Urinary bladder (tissue), 4 donors: ENCODE measurements at places on chromosomes 1 and 21. TPM values are rescaled to one million over a fixed set of nuclear protein-coding genes. Genes with fewer than 3 reads are reported as not detected.

FCRL1 gene
- total RNA-seq, result 0.63 TPM

ADAMTS4 gene
- total RNA-seq, result 4.4 TPM

SPRR2G gene
- not detected for total RNA-seq

KLHL12 gene
- total RNA-seq, result 25.1 TPM

CLCA4 gene
- total RNA-seq, result 38.1 TPM

SERTAD4 gene
- 6.9 TPM for total RNA-seq

TENT5C gene
- total RNA-seq, result 15.4 TPM

- DNase-seq, result no peak
Measured at GRCh38 chr1:46246548-46247435, 771 bp upstream of the RAD54L start.

- no peak for DNase-seq
Measured at GRCh38 chr1:205528887-205529825, 24.7 kb downstream of the CDK18 start.

GRCh38 chr21:27831177-27831576, 864.3 kb upstream of the ADAMTS5 start:
- no peak for DNase-seq

- DNase-seq, result no peak
Measured at GRCh38 chr1:60896701-60897363, 185.5 kb upstream of the NFIA start.

GRCh38 chr1:5651473-5651872, 340.8 kb downstream of the NPHP4 start:
- DNase-seq, result no peak

- peak; percentile 43 for DNase-seq
Measured at GRCh38 chr1:10253755-10254154, 43.4 kb downstream of the KIF1B start.

DNA sequence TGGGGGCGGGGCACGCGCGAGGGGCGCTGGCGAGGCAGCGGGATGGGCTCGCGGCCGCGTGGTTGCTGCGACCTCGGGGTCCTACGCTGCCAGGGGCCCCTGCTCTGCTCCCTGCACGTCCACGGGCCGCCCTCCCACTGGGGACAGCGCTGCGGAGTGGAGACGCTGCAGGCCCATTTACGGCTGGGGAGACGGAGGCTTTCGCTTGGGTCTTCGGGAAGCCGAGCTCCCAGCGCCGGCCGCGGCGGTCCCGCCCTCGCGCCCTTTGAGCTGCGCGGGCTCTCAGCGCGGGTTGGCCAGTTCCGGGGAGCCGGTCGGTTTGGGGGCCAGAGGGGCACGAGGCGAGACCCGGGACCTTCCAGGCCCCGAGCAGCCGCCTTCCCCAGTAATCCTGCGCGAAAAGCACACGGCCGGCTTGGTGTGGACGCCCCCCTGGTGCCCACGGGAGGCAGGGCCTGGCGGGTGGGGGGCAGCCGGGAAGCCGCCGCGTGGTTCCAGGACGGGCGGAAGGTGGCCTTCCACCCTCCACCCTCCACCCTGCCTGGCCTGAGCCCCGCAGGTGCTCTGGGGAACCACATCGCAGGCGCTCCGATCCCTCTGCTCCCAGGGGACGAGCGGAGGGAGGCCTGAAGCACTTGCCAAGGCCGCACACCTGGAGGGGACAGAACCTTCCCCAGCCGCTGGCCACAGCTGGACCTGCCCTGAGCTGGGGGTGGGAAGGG, 570 bp upstream of the PEX10 start:
- DNase-seq, result no peak

DNA sequence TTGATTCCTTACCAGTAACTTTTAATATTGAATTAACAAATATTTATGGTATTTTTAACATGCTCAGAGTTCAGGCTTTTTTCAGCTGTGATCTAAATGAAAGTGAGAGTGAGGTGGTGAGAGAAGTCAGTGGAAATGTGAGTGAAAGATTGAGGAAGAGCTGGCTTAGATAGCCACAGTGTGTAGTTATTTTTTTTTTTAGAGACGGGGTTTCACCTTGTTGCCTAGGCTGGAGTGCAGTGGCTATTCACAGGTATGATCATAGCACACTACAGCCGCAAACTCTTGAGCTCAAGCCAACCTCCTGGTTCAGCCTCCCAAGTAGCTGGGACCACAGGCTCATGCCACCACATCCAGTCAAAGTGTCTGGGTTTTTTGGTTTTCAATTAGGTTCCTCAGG, 10.9 kb downstream of the RNF11 start:
- DNase-seq, result no peak

DNA sequence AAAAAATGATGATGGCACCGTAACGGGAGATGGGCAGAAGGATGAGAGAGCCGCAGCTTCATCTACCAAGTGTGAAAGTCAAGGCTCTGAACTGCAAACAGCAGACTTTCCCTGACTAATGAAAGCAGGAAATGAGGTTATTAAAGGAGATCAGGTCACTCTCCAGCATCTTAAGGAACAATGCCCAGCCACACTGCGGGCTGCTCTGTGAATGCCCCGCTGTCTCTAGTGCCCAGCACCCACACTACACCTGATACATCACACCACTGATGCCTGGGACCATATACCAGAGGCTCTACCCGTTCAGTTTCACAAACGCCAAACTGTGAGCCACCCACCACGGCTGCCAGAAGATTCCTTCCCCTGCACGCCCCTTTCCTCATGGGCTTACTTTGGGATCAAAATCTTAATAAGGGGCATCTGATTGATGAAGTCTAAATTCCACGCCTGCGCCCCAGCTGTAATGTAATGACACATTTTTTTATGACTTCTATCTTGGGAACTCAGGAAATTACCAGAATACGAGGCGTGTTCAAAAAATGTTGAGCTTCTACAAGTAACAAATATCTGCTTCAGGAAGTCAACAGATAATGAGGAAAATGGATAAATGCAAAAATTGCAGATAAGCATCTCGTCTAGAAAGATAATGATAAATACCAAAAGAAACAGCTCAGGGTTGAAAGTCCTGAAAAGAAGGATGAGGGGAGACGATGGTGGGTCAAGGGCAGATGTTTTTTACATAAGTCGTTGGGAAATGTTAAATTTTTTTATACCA, 72.0 kb downstream of the MIS18A start:
- no peak for DNase-seq
